ENCODE measurements at places on chromosomes 12 and 14. TPM values are rescaled to one million over a fixed set of nuclear protein-coding genes. Genes with fewer than 3 reads are reported as not detected.

Gene LTB4R2
- total RNA-seq: 5.4 TPM

Gene GPRC5D
- total RNA-seq: not detected

Gene RPL10L
- not detected for total RNA-seq

Gene ARG2
- 11.4 TPM for total RNA-seq

Gene HAL
- total RNA-seq: not detected

Gene NRIP2
- 1.1 TPM for total RNA-seq

Gene GDF3
- not detected for total RNA-seq

Gene POTEM
- total RNA-seq: not detected

Gene EML5
- 3.7 TPM for total RNA-seq

Gene FGD6
- total RNA-seq: 56.6 TPM

Gene BAG5
- 18.6 TPM for total RNA-seq

Gene GLS2
- total RNA-seq: 0.66 TPM

Gene CISTR
- not detected for total RNA-seq

Gene RFX4
- total RNA-seq: not detected

Data from sigmoid colon (tissue), 7 donors.